ENCODE measurements at places on chromosomes 13 and 19. TPM values are rescaled to one million over a fixed set of nuclear protein-coding genes. Genes with fewer than 3 reads are reported as not detected.

The IGFL1 gene
- not detected for total RNA-seq

The KLC3 gene
- total RNA-seq, result not detected

The B3GNT8 gene
- total RNA-seq, result not detected

The CGB8 gene
- total RNA-seq, result not detected

DNA sequence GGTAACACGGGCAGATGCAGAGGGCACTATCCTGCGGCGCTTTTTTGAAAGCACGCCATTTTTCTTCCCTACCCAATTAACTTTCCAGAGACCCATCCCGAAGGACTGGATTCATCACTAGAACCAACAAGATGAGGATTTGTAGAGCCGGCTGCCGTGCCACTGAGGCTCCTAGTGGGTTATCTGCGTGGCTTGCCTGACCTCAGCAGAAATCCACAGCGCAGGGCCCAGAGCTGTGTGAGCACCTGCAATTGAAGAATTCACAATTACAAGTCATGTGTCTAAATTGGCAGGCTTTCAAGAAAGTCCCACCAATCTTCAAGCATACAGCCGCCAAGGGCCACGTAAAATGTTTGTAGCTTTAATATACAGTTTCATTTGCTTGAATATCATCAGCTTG, 75.5 kb downstream of the ALOX5AP start:
- H3K4me3 ChIP-seq, result no peak overlapping the region
- no peak for DNase-seq
- H3K36me3 ChIP-seq, result no peaks in the 10 kb centered on the region
- H3K27me3 ChIP-seq, result no peaks in the 10 kb centered on the region
- peaks cover 9% of the 10 kb centered on the region for H3K4me1 ChIP-seq

DNA sequence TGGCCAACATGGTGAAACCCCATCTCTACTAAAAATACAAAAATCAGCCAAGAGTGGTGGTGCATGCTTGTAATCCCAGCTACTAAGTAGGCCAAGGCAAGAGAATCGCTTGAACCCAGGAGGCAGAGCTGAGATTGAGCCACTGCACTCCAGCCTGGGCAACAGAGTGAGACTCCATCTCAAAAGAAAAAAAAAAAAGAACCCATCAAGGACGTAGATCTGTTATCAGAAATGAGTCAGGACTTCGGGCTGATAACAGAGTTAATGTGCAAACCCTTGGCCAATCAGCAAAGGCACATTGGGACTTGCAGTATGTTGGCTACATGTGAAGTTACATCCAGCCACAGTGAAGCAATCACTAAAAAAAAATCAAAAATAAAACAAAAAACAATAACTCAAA, 4.8 kb upstream of the LGALS7B start:
- H3K27ac ChIP-seq, result no peak overlapping the region
- H3K27me3 ChIP-seq, result no peaks in the 10 kb centered on the region
- H3K4me3 ChIP-seq, result no peak overlapping the region
- H3K4me1 ChIP-seq, result no peaks in the 10 kb centered on the region
- no peaks in the 10 kb centered on the region for H3K36me3 ChIP-seq

The ABHD8 gene
- 4.9 TPM for total RNA-seq

The LIM2 gene
- not detected for total RNA-seq

GRCh38 chr13:79044415-79044814, 361.6 kb downstream of the RBM26 start:
- H3K36me3 ChIP-seq, result no peaks in the 10 kb centered on the region
- H3K27me3 ChIP-seq, result no peaks in the 10 kb centered on the region
- no peak overlapping the region for H3K4me3 ChIP-seq
- no peak overlapping the region for H3K27ac ChIP-seq

- DNase-seq, result peak; percentile 99
- H3K27ac ChIP-seq, result peak within 1 kb of the TSS; percentile 93
- peaks cover 58% of the 10 kb centered on the region for H3K4me1 ChIP-seq
Measured at GRCh38 chr19:572140-572742, at the start of gene BSG. BSG (plus strand) TSS chr19:572596; CDS start chr19:572635, 39 bp downstream.

The GSX1 gene
- total RNA-seq, result not detected

The BRCA2 gene
- 0.58 TPM for total RNA-seq

DNA sequence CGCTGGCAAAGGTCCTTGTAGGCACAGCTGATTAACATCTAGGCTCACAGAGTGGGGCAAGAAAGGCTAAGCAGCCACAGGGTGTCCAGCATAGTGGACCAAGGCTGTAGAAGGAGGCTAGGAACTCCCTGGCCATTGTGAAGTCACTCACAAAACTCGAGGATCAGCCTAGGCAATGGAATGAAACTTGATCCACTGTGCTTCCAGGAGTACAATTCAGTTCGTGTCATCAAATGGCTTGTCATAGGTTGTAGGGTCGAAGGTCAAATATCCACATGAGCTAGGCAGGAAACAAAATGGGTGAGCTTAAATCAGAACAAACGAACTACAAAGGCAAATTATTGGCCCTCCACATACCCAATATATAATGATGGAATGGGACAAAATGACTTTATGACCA, 4.4 kb upstream of the FAM187B start:
- H3K27me3 ChIP-seq, result no peaks in the 10 kb centered on the region
- H3K4me1 ChIP-seq, result no peaks in the 10 kb centered on the region
- DNase-seq, result no peak
- H3K36me3 ChIP-seq, result no peaks in the 10 kb centered on the region
- no peak overlapping the region for H3K27ac ChIP-seq

DNA sequence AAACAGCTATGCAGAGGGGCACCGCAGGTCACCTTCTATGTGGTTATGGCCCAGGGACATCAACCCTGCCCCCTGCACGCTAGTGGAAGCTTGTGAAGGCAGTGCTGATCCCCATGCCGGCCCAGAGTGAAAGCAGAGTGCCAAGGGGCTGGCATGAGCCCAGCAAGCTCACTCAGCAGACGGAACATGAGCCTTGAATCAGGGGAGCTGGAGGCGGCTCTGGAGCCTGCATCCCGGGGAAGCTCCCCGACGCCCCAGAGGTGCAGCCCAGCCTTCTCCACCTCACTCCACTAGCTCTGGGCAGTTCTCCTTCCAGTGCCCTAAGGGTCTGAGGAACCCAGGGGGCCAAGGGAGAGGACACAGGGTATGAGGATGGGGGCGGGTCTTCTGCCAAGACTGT, 19.0 kb upstream of the ISYNA1 start:
- peaks cover 72% of the 10 kb centered on the region for H3K36me3 ChIP-seq
- no peaks in the 10 kb centered on the region for H3K27me3 ChIP-seq
- peak overlapping the region; percentile 81 for H3K27ac ChIP-seq
- no peak for DNase-seq
- no peak overlapping the region for H3K4me3 ChIP-seq

DNA sequence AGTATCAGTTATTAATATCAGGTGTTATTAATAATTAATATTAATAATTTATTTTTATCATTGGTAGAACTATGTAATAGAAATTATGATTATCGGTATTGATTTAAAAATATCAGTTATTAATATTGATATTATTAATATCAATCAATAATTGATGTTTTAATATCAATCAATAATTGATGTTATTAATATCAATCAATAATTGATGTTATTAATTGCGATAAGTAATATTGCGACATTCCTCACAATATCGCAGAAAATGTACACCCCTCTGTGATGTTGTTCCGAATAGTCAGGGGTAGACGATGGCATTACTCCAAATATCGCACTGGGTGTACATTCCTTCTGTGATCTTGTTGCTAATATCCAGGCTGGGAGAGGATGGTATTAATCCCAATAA, 3.7 kb upstream of the RGCC start:
- DNase-seq, result no peak
- peaks cover 5% of the 10 kb centered on the region for H3K4me1 ChIP-seq
- H3K4me3 ChIP-seq, result no peak overlapping the region

DNA sequence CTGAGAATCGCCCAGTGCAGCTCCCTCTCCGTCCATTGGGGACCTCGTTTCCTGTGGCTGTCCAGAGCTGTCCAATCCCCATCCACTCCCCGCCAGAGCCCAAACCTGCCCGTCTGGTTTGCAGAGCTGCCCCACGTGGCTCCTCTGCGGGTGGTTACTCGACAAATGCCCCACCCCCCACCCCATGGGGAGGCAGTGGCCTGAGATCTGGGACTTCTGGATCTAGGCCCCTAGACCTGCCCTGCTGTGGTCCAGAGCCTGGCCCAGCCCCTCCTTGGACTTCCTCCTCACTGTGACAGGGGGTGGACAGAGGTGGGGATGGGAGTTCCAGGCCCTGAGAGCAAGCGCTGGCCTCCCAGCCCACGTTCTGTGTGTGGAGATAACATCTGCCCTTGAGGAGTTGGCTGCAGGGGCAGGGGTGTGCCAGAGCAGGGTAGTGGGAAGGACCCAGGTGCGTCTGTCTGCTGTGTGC, 29.1 kb downstream of the PAK4 start:
- H3K4me1 ChIP-seq, result peaks cover 64% of the 10 kb centered on the region
- no peaks in the 10 kb centered on the region for H3K27me3 ChIP-seq
- H3K4me3 ChIP-seq, result no peak overlapping the region
- no peaks in the 10 kb centered on the region for H3K36me3 ChIP-seq
- H3K27ac ChIP-seq, result peak overlapping the region; percentile 57

All from stomach (tissue), 19 donors.